ENCODE measurements at places on chromosomes 2 and 18.

DNA sequence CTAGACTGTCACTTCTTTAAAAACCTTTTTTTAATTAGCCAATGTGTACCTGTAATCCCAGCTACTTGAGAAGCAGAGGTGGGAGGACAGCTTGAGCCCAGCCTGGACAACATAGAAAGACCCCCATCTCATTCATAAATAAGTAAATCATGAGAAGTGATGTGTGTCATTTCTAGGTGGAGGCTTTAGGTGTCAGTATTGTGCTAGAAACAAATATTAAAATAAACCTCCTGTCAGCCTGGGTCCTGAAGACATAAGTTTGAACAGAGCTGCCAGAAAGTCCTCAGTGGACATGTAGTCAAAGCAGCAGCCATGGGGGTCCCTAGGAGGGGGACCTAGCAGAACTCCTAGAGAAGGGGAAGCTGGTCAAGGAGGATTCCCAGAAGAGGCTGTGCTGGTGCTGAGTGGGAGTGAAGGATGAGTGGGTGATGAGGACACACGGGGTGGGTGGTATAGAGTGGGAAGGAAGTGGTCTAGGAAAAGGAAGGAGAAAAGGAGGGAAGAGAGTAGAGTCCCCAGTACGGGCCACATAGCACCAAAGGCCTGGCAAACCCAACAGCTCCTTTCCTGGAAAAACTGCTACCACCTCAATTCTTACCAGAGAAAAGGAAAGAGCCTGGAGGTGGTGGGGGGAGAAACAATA, 316.6 kb upstream of the NCKAP5 start:
- no peak for DNase-seq

- DNase-seq = no peak
Measured at GRCh38 chr18:22276334-22276713, 106.9 kb downstream of the GATA6 start.

GRCh38 chr2:239235311-239235710, 165.5 kb downstream of the HDAC4 start:
- DNase-seq = no peak

- no peak for DNase-seq
Measured at GRCh38 chr2:10395893-10396292, 52.2 kb downstream of the ODC1 start.

- no peak for DNase-seq
Measured at GRCh38 chr18:75088021-75088506, 120.9 kb downstream of the PTGR3 start.

DNA sequence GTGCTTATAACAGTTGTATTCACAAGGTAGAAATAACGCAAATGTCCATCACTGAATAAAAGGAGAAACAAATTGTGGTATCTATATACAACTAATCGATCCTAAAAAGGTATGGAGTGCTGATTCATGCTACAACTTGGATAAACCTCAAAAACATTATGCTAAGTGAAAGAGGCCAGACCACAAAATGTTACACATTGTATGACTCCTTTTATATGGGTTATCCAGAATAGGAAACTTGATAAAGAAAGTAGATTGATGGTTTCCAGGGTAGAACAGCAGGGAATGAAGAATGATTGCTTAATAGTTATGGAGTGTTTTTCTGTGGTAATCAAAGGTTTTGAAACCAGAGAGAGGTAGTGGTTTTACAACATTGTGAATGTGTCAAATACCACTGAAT, 432.2 kb upstream of the TRIB2 start:
- DNase-seq = no peak

- no peak for DNase-seq
Measured at GRCh38 chr18:35050028-35050546, 8.9 kb downstream of the MAPRE2 start.

DNA sequence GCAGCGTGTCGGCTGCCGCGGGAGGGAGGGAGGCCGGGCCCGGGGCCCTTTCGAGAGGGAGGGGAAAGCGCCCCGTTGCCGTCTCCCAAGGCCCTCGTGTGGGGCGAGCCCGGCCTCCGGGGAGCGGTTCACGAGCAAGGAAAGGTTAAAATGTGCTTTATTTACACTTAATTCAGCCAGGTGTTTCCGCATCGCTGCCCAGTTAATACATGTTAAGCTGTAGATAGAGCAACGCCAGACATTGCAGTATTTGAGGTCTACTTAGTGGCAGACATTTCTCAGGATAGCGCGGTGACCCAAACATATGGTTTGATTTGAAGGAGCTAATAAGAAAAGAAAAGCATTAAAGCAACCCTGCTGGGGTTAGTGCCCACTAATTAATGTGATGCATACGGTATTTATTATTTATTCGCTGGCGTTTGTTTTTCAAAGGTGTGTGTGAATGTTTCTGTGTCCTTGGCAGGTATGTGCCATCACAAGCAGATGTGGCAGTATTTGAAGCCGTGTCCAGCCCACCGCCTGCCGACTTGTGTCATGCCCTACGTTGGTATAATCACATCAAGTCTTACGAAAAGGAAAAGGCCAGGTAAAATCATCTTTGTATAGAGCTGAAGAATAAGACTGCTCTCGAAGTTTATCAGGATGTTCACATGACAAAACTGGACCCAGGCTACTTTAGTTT, 571 bp downstream of the EEF1B2 start:
- DNase-seq = no peak

- no peak for DNase-seq
Measured at GRCh38 chr2:233197022-233197421, 54.5 kb upstream of the ATG16L1 start.

- DNase-seq = no peak
Measured at GRCh38 chr2:226730481-226730880, 69.1 kb downstream of the IRS1 start.

- no peak for DNase-seq
Measured at GRCh38 chr2:134178138-134178877, 75.6 kb upstream of the MGAT5 start.

DNA sequence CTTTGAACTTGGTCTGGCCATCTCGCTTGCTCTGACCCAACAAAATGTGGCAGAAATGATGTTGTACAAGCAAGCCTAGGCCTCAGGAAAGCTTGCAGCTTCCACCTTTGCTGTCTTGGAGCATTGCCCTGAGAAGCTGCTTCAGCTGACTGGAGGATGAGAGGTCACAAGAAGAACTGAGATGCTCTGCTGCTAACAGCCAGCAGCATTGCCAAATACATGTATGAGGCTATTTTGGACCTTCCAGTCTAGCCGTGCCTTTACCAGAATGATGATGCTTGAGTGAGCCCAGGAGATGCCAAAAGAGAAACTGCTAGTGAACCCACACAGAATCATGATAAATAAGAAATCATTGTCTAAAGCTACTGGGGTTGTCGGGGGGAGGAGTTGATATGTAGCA, 13.2 kb upstream of the ITGAV start:
- no peak for DNase-seq

GRCh38 chr2:207334624-207335371, 169.1 kb upstream of the KLF7 start:
- peak; percentile 15 for DNase-seq

DNA sequence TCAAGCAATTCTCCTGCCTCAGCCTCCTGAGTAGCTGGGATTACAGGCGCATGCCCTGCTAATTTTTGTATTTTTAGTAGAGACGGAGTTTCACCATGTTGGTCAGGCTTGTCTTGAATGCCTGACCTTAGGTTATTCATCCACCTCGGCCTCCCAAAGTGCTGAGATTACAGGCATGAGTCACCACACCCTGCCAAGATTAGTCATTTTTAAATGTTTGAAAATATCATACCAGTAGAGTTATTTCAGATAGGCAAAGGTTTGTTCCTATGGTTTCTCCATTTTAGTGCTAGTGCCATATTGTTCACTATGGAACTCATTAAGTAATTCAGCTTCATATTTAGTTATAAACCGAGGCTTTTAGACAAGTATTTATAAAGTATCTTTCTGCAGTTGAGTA, 52.3 kb downstream of the HIBCH start:
- DNase-seq = no peak

DNA sequence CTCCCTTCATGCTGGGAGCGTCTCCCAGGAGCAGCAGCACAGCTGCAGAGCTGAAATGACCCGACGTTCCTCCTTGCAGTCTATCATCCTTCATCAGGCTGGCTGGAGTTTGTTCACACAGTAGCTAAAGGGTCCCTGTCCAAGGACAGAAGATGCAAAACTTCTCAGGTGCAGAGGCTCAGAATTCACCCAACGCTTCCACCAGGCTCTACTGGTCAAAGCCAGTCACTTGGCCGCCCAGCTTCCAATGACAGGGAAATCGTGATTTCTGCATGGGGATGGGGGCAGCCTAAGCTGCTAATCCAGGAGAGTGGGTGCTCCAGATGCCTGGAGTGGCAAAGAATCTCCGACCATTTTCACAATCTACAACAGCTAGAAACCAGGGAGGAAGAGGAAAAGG, 97.0 kb upstream of the SALL3 start:
- DNase-seq = no peak

- no peak for DNase-seq
Measured at GRCh38 chr18:515838-516237, 15.3 kb upstream of the COLEC12 start.

GRCh38 chr2:30316408-30316807, 85.1 kb downstream of the LBH start:
- no peak for DNase-seq

GRCh38 chr2:61952288-61952687, 46.8 kb downstream of the COMMD1 start:
- no peak for DNase-seq

DNA sequence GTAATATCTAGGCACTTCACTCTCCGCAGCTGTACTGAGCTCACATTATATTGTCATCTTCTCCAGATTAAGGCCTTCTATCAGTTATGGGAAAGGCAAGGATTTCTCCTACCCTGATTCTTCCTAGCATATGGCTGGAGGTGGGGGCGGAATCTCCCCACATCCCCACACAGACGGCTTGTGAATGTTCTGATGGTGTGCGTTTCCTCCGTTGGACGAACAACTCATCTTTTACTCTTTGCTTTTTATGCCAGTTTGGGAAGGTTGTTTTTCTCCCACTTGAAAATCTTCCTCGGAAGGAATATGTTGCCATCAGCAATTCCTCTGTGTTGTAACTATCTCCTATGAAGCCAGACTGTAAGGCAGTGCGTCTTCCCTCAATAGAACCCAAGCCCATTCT, 24.3 kb downstream of the KLHL29 start:
- DNase-seq = no peak

- DNase-seq = no peak
Measured at GRCh38 chr2:86234563-86235131, 35.4 kb downstream of the MRPL35 start.

- DNase-seq = no peak
Measured at GRCh38 chr2:204272089-204272488, 273.2 kb upstream of the PARD3B start.

DNA sequence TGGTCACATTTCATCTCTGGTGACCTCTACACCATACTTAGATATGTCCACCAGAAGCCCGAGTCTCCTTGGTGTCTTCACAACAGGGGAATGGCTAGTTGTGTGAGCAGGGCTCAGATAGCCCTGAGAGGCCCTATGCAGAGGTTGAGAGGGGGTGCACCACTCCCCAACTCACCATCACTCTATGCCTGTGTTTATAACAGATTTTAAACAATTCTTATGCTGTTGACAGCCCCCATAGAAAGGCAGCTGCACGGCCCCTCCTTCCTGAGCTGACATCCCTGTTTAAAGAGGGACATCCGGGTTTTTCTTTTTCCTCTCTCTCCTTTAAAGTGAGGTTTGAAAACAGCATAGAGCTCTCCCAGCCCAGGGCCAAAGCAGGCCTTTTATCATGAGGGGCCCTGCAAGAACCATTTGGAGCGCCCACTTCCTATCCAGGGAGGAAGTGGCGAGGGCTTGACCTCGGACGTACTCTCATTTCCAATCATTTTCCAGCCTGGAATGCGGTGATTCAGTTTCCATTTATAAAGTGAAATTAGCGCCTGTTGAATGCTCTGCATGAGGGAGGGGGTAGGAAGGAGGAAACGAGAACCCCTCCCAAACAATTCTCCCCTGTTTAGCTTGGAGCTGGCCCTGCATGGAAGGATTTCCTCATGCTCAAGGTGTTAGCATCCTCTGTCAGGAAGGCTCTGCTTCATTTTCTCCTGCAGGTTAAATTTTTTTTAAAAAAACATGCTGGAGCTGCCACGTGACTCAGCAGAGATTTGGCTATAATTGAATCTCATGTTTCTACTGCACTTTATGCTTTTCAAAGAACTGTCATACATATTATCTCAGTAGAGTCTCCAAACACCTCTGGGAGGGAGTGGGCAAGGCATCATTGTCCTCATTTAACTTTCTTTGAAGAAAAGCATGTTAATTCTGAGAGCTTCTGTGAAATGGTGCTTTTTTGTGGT, 117.5 kb downstream of the DDX1 start:
- no peak for DNase-seq

DNA sequence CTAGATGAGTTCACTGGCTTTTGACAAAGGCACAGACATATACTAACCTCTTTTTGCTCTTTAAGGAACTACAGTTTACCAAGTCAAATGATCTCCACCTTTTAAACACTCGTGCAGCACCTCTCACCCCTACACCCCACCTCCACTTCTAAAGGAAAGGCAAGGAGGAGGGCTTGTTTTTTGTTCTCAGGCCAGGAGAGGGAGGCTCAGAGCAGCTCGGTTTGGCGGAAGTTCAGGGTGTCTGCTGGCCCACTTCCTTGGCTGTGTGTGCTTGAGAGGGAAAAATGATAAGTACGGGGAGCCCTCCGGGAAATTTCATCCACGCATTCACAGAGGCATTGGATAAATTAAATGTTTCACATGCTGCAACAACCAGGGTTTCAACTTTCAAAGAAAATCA, 667.9 kb downstream of the BCL11A start:
- no peak for DNase-seq

GRCh38 chr2:71494091-71494490, 40.7 kb downstream of the DYSF start:
- DNase-seq = no peak

DNA sequence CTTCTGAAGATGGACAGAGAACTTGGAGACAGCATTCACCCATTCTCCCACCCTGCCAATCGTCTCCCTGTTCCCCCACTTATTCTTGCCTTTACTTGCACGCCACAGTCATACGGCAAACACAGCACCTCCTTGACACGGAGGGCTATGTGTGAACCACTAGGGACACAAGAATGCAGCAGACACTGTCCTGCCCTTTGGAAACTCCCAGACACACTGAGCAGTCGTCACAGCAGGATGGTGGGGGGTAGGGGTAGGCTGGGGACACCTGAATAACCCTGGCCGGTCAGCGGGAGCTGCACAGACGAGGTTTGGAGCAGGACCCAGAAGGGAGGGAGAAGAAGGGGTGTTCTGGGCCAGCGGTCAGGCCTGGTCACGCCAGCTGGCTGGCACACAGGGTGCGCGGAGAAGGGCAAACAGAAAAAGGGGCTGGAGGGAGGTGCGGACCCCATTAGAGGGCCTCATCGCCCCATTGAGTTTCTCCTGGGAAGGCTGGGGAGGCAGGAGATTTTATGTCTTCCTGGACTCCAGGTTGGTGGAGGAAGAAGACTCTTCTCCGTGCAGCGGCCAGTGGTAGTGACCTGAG, 40.0 kb upstream of the FOSL2 start:
- DNase-seq = no peak

DNA sequence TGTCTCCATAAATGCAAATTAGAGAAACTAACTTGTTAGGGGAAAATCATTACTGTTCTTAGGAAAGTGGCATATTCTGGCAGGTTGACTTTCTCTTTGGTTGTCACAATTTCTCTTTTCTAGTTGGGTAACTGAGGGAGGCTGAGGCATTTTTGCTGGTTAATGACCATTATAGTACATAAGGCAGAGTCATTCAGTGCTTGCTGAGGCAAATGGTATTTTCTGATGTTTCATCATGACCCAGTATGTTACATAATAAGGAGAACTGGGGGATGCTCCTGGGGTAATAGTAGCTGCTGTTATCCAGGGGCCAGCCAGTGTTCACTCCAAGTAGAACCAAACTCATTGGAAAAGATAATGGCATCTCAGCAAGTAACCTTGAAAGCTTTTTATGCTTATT, 62.3 kb downstream of the ITGA6 start:
- DNase-seq = no peak

GRCh38 chr2:15059870-15060512, 427.5 kb downstream of the LRATD1 start:
- DNase-seq = no peak
